ENCODE measurements at places on chromosomes 3 and 15.

- DNase-seq, result no peak
These were observed 655 bp upstream of the TMOD3 start for GRCh38 chr15:51828621-51829375.

DNA sequence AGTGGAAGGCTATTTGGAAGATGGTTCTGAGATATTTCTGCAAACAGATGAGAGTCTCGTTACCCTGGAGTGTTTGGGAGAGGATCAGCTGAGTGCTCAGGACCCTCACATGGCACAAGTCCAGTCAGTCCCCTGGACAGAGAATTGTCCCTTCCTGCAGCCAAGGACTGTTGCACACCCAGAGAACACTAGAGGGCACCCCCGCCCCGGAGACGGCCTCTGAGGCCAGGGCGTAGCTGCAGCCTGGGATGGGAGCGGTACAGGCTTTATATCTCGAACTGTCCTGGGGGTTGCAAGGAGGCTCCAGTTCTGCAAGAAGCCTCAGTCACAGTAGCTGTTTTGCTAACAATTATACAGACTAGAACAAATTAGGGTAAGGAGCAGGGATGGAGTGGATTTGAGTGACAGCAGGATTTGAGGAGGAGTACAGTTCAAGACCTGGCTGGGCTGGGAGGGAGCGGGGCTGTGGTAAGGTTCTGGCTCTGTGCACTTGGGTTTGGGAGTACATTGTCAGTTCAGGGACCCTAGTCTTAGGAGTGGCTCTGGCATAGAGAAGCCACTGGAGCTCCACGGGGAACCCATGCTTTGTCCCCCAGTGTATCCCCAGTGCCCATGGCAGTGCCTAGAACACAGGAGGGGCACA, 67.6 kb upstream of the HACD2 start:
- no peak for DNase-seq

DNA sequence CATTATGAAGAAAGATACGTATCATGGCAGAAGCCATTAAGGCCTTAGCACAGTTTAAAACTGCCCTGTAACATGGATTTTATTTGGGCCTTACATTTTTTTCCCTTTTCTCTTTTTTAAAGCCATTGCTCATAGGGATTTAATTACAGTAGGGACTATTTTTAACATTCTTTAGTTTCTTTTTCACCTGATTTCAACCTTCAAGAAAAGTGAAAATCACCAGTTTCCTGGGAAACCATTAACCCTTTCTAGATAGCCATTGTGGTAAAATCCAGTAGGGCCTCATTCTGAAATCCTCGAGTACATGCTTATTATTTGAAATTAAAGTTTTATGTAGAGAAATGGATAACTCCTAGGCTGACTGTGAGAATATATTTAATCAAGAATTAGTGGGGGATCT, 3.1 kb downstream of the SPRED1 start:
- DNase-seq, result no peak

DNA sequence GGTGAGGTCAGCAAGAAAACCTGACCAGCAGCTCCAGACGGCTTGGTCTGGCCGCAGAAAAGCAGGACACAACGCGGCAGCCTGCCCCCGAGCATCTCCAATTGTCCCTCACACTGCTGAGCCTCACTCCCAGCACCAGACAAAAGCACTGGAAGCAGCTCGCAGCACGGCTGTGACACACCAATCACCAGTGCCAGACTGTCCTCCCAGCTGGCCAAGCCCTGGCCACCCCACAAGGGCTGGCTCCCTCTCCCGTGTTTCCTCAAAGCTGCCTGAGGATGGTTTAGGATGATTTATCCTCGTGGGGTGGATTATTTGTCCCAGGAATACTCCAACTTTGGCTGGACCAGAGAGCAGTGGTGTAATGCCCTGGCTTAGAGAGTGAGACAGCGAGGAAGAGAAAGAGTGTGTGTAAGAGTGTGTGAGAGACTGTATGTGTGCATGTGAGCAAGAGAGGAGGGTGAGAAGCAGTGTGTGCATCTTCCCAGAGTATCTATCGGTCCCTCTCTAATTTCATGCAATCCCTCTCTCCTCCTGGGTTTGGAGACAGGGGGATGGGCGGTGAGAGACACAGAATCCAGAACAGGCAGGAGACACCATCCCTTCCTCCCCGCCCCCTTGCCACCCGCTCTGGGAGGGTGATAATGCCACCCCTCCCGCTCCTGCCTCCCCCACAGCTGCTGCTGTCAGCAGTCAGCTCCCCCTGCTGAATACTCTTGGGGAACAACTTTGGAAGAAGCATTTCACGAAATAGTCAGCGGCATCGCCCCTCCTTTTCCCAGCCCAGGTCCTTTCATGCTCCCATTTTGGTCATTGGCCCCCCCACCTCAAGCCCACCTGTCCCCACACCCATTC, 34.2 kb downstream of the SEMA5B start:
- DNase-seq, result no peak

- no peak for DNase-seq
These were observed 335.6 kb downstream of the TUSC7 start for GRCh38 chr3:117045143-117045542.

DNA sequence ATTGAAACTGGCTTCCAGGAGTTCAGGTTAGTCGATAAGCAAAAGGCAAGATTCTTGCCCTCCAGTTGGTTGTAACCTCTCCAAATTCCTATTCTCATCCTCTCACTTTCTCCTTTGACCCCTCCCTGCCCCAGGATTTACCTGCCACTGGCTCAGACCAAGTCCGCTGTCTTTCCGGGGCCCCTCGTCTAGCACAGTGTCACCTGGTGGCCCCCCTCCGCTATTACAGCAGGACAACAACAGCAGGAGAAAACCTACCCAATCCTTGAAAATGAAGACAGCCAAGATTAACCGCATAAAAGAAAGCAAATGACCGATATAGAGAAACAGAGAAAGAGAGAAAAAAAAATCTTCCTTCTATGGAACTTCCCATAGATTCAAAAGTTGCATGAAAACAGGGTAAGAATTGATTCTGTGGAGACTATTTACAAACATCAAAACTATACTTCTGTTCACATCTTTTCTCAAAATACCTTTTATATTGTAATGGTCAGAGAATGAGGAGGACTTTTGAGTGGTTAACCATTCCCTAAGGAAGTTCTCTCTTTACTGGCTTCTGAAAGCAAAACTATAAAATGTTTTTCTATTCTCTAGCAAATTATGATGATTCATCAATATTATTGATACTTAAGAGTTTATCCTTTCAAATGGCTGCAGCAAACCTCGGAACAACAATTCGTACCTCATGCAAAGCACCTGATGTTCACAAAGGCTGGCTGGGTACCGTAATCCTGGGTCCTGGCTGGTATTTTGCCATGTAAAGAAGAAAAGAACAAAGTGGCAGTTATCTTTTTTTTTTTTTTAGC, 10.0 kb upstream of the ST8SIA2 start:
- DNase-seq, result no peak

DNA sequence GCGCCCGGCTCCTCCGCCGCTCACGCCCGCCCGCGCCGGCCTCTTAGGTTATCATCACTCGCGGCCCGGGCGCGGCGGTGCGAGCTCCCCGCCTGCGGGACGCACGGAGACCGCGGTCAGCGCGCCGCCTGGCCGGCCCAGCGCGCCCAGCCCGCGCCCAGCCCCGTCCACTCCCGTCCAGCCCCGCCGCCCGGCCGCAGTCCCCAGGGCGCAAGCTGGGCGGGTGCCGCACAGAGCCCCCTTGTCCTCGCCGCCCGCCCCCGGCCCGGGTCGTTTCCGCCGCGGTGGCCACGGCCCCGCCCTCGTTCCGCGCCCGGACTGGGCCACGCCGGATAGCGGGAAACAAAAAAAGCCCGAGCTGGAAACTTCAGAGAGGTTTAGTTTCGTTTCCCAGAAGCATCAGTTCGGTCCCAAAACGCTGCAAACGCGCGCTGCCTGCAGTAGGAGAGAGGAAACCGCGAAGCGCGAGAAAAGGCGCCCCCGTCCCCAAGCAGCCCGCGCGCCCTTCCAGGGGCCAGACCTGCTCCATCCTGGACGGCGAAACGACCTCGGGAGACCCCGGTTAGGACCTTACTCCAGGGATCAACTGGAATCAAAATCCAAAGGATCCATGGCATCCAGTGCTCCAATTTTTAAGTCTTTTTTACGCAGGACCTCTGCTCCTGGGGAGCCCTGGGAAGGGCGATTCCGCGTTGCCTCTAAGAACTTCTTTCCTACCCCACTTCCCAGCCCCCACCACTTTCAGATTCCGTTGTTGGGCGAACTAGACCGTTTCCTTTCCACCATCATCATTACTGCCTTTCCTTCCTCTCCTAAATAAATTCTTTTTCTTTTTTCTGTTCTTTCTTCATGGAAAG, at the start of gene ATP10A:
ATP10A (minus strand) TSS at position 217 of the 857 bp plus-strand sequence. CDS start 231 bp downstream, outside the sequence.
- DNase-seq, result peak; percentile 45

- no peak for DNase-seq
These were observed 236.9 kb upstream of the IL12A start for GRCh38 chr3:159751752-159752151.

GRCh38 chr3:148591525-148591924, 106.2 kb upstream of the AGTR1 start:
- DNase-seq, result no peak

- no peak for DNase-seq
These were observed 551.5 kb upstream of the RGMA start for GRCh38 chr15:93640411-93640962.

- no peak for DNase-seq
These were observed 517 bp downstream of the FBN1 start for GRCh38 chr15:48644827-48645557.

DNA sequence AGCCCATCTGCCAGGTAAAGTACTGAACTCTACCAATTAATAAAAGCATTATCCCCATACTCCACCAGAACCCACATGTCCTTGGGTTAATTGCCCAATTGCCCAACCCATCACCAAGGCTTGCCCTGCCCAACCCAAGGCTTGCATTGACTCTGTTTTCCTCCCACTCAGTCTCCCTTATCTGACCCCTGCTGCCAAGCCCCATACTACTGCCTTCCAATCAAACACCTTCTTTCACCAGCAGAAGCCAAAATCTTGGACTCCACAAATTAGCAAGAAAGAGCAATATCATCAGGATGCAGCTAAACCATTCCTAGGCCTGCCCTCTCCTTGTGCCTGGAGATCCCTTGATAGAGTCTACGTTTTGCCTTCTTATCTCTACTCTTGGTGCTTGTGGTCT, 602.9 kb downstream of the NTRK3 start:
- no peak for DNase-seq

GRCh38 chr3:69896095-69896494, 103.4 kb upstream of the SAMMSON start:
- DNase-seq, result no peak

GRCh38 chr3:141594357-141594756, 107.5 kb downstream of the RASA2 start:
- no peak for DNase-seq

DNA sequence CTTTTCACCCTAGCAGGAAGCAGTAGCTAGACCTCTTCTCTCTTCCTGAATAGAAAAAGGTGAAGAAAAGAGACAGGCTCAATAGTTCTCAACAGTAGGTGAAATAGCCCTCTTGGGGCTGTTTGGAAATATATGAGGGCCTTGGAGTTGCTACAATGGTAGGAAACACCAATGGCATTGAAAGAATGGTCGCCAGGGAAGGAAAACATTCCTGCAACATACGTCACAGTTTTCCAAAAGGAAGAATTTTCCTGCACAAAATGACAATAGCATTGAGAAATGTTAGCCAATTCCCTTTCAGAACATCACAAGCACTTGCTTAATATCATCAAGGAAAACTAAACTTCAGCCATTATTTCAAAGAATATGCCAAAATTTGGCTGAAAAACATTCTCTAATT, 484.5 kb downstream of the IGSF11 start:
- no peak for DNase-seq

GRCh38 chr3:185880600-185880999, 55.8 kb upstream of the IGF2BP2 start:
- DNase-seq, result no peak

GRCh38 chr3:171658841-171659240, 151.4 kb downstream of the PLD1 start:
- DNase-seq, result no peak

- DNase-seq, result no peak
These were observed 26.7 kb downstream of the TBC1D2B start for GRCh38 chr15:78050826-78051225.

- DNase-seq, result no peak
These were observed 63.9 kb downstream of the TNFAIP8L3 start for GRCh38 chr15:51030649-51031316.

- no peak for DNase-seq
These were observed 130.6 kb downstream of the IGF1R start for GRCh38 chr15:98778960-98779359.

DNA sequence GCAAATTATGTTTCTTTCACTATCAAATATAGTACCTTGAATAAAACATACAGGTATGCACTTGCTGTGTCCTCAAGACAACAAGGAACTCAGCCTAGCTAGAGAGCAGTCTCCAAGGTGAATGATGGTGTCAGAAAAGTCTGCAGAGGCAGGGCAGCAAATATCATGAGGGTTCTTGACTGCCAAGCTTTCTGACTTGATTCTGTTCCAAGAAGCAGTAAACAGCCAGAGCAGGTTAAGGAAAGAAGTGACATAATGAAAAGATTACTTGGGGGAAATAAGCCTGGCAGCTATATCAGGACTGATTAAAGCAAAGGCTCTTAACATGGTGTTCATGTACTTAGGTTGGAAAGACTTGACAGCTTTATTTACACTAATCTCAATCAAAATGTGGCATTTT, 192.2 kb upstream of the GADL1 start:
- no peak for DNase-seq

DNA sequence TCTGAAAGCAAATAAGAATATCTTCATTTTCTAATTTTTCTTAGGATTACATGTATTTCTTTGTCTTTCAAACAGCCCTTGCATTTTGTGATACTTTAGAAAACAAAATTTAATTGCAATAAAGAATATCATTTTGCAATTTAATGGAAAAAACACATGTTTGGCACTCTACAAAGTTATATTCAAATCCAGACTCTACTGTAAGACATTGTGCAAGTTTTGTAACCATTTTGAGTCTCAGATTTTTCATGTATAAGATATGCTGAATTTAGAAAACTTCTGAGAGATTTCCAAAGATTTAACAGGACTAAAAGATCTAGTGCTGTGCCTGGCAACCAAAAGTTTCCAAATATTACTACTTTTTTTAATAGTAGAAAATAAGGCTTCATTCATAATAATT, 187.1 kb upstream of the AGTR1 start:
- DNase-seq, result no peak

DNA sequence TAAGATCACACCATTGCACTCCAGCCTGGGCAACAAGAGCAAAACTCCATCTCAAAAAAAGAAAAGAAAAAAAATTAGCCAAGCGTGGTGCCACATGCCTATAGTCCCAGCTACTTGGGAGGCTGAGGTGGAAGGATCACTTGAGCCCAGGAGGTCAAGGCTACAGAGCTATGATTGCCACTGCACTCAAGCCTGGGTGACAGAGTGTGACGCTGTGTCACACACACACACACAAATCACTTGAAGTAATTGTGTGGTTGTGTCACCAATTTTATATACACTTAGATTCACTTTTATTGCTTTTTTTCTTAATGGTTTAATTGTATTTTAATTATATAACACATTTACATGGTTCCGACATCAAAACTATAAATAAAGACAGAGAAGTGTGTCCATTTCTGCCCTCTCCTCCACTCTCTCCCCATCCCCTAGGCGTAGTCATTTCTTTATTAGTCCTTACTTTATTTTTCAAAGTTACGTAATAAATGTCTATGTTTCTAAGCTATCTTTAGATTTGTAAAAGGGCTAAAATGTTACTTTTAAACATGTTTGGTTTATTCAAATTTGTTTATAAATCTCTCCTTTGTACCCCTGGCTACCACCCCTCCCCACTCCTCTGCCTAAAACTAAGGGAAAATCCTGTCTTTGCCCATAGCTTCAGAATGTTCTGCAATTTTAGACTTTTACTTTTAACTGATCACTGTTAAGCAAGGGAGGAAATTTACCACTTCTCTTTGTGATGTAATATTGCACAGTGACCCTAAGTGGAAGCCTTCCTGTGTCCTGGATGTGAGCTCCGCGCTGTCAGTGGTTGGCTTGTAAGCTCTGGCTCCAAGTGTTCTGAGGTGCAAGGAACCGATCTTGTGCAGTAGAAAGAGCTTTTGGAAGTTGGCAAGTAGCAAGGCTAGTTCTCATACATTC, 10.8 kb upstream of the VILL start:
- DNase-seq, result no peak

Data from activated naive CD4-positive, alpha-beta T cell treated with anti-CD3 and anti-CD28 coated beads, Interleukin-2, amount 50 U/mL, for 16 hours (primary cell).